Lung (tissue), 17 donors: ENCODE measurements at places on chromosomes 12 and 14. TPM values are rescaled to one million over a fixed set of nuclear protein-coding genes. Genes with fewer than 3 reads are reported as not detected.

GRCh38 chr14:99363616-99364290, 91.8 kb upstream of the BCL11B start:
- H3K4me3 ChIP-seq: no peak overlapping the region
- H3K27me3 ChIP-seq: no peaks in the 10 kb centered on the region
- no peak for DNase-seq
- H3K4me1 ChIP-seq: no peaks in the 10 kb centered on the region
- no peak overlapping the region for H3K27ac ChIP-seq

The SUSD6 gene
- total RNA-seq: 75.1 TPM

GRCh38 chr14:27917896-27918295, 848.7 kb upstream of the FOXG1 start:
- H3K4me3 ChIP-seq: no peak overlapping the region
- no peak for DNase-seq
- no peaks in the 10 kb centered on the region for H3K27me3 ChIP-seq
- no peaks in the 10 kb centered on the region for H3K36me3 ChIP-seq
- no peaks in the 10 kb centered on the region for H3K4me1 ChIP-seq
- H3K27ac ChIP-seq: no peak overlapping the region

The INHBC gene
- not detected for total RNA-seq

DNA sequence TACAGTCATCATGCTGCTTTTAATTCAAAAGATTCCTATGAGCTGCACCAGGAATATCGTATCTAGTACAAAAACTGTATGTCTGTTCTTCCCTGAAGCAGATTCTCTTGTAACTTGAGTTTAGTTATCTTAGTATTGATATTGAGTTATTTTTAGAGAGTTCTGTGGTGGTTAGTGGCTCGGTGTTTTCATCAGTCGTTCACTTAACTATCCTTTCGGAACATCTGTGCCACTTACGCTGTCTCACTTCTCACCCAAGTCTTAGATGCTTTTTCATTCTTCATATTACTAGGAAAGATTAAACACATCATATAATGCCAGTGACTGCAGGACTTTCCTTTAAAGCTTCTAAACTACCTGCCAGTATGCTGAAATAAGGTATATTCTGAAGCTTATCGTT, 251.0 kb downstream of the FBXL14 start:
- no peak overlapping the region for H3K4me3 ChIP-seq
- no peak overlapping the region for H3K27ac ChIP-seq
- DNase-seq: no peak
- H3K4me1 ChIP-seq: peaks cover 2% of the 10 kb centered on the region

The KIF26A gene
- total RNA-seq: 6.5 TPM

- DNase-seq: no peak
- H3K27me3 ChIP-seq: no peaks in the 10 kb centered on the region
- H3K36me3 ChIP-seq: no peaks in the 10 kb centered on the region
- H3K27ac ChIP-seq: no peak overlapping the region
- no peak overlapping the region for H3K4me3 ChIP-seq
Measured at GRCh38 chr14:36086629-36087395, 89.7 kb downstream of the PTCSC3 start.

GRCh38 chr12:109027767-109028166, 6.9 kb upstream of the SVOP start:
- no peaks in the 10 kb centered on the region for H3K36me3 ChIP-seq
- H3K27me3 ChIP-seq: no peaks in the 10 kb centered on the region
- no peak overlapping the region for H3K4me3 ChIP-seq
- peak; percentile 42 for DNase-seq

GRCh38 chr12:95241761-95242506, 24.3 kb downstream of the VEZT start:
- H3K27ac ChIP-seq: no peak overlapping the region
- no peaks in the 10 kb centered on the region for H3K27me3 ChIP-seq
- no peaks in the 10 kb centered on the region for H3K4me1 ChIP-seq
- DNase-seq: no peak
- H3K36me3 ChIP-seq: peaks cover 2% of the 10 kb centered on the region
